T-helper 2 cell (primary cell): ENCODE measurements at places on chromosomes 13 and 19.
A peak's percentile ranks its signal among the peaks of the same experiment; 100 is the strongest.

DNA sequence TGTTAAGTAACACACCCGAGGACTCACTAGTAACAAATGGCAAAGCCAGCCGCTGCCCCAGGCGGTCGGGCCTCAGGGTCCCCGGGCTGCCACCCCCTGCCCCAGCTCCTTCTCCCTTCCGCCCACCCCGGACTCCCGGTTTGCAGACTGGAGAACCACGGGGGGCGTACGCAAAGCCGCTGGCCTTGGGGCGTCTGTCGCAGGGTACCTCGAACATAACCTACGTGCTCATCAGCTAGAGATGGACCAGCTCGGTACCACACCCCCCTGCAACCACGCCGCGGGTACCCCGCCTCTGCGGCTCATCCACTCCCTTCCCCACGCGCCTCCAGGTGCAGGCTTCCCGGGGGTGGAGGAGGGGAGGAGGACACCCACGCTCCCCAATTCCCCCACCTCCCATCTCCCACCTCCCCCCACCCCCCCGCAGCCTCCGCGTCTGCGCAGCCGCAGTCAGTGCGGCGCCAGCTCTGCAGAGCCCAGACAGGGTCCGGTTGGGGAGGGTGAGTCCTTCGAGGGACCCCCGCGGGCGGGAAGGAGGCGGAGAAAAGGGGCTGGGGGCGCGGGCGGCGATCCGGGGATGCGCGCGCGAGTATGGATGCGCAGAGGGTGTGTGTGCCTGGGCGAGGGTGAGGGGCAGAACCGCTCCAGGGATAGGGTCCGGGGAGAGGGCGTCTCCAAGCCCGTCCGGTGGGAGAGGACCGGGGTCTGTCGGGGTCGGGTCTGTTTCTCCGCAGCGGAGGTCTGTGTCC is at the start of gene SMIM17:
SMIM17 (plus strand) TSS at position 449 of the 749 bp plus-strand sequence. CDS start 2,509 bp downstream, outside the sequence.
- DNase-seq, result no peak

DNA sequence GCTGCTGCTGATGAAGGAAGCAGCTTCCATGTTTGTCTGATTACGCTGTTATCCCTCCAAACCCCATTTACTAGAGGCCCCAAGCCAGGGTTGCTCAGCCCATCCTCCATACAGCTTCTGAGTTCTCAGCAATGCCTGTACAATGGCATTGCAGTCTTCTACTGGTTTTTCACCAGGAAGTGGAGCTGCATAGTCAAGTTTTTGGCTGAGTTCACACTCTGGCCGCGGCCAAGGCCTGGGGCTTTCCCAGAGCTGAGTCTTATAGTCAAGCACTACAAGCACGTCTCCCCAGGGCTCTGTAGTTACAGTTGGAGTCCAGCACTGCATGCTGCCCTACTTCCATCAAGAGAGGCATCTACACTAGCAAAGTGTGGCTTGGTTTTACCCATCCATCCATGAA is 182.5 kb downstream of the POU4F1 start:
- no peak for DNase-seq

DNA sequence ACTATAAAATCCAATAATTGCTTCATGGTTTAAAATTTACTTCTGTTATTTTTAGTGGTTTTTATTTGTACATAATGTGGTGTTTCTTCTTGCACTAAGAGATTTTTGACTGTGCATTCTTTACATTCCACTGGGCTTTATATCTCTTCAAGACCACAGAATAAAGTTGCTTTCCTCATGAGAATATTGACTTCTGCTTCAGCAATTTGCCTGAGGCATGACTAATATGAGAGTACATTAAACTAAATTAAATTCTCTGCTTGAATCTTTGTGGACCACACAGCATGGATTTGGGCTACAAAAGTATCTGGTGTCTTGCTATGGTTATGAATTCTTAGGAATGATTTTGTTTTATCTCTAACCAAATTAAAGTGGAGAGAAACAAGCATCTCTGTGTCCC is 1463.4 kb upstream of the PCDH20 start:
- no peak for DNase-seq

GRCh38 chr13:59461411-59461810 is 702.3 kb downstream of the DIAPH3 start:
- no peak for DNase-seq

DNA sequence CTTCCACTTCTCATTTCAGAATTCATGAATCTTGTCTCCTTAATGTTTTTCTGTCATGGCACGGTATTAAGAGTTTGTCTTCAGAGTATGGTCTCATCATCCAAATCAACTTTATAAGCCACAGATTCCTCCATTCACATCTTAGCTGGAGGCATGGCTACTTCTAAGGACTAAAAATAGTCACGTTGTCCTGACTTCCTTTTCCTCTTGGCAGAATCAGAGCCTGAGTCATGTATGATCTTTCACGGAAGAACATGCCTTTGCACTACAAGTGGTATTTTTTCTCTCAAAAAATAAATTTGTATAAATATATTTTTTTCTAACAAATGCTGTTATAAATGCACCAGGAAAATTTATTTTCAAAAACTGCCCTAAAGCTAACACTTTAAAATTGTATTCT is 71.4 kb downstream of the ALOX5AP start:
- no peak for DNase-seq

DNA sequence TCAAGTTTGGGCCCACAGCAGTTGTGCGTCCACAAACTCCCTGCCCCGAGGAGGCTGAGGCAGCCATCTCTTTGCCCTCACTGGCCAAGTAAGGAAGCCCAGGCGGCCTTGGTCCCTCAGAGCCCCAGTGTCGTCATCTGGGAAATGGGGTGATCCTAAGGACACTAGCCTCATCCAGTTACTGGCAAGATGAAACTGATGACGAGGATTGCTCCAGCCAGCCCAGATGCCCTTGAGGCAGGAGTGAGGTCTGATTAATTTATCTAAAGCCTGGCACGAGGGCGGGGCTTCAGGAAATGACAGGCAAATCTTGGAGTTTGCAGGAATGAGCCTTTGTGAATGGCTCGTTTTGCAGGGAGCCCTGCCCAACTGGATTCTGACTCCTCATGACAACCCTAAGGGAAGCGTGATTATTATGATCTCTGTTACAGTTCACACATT is 5.6 kb downstream of the LIPE start:
- no peak for DNase-seq

DNA sequence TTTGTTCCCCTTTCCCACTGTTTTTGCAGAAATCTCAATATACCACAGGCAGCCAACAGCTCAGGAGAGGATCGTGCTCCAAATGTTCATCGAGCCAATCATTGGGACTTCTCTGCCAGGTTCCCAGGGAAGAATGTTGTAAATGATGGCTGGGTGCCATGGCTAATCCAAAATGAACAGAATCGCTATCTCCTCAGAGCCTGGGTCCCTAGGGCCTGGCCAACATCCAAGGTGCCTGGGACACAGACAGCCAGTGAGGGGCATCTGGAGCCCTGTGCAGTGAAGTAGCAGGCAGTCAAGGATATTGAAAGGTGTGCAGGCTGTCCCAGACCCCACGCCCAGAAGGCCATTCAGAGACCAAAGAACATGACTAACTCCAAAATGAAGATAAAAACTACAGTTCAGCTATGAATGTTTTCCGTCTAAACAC is 37.8 kb downstream of the BRD4 start:
- no peak for DNase-seq

DNA sequence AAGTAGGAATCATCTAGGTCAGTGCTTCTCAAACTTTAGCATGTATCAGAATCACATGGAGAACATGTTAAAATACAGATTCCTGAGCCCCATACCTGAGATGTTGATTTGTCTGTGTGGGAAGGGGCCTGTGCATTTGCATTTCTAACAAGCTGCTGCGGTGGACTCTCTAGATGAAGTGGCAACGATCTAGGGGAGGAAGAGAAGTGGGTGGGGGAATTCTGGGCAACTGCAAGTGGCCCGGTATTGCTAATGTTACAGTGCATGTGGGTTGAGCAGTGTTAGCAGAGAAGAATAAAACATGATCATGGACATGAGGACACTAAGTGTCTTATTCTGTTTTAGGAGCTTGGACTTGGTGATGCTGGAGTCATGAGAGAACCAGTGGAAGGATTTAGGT is 329.0 kb downstream of the OLFM4 start:
- peak; percentile 14 for DNase-seq
